NCI-H2029 (cell line): ENCODE measurements at places on chromosomes 3 and 15.
A peak's percentile ranks its signal among the peaks of the same experiment; 100 is the strongest.

GRCh38 chr3:130576375-130577266 is 59.6 kb downstream of the COL6A6 start:
- no peak for DNase-seq

DNA sequence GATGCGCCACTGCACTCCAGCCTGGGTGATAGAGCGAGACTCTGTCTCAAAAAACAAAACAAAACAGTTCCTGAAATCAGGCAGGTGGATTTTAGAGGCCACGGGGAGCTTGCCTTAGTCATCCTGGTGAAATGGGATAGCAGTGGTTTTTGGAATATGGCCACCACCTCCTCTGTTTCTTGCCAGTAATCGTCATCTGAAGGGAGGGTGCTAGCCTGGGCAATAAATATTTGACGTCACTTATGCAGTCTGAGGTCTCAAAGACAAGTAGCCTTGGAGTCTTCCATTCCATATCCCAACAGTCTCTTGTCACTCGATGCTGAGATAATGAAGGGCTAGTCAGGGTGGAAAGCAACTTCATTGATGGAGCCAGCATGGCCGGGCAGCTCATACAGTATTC is 55.2 kb downstream of the KCNAB1 start:
- peak; percentile 66 for DNase-seq

DNA sequence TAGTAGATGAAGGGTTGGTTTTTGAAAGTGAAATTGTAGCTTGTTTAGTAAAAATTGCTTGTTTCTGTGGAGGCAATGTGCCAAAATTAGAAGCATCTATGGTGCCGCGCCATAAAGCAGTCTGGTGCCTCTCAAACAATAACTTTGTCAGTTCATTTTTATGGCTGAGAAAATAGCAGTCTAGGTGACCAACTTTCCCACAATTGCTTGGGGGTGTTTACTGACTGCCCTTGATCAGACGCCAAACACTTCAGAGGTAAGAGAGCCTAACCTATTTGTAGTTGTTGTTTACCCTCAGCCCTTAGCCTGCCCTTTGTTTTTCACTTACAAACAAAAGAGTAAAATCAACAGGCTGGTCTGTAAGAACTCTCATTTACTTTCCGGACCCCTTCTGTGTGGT is 174.5 kb downstream of the FNDC3B start:
- peak; percentile 81 for DNase-seq

- DNase-seq, result no peak
These were observed 16.9 kb upstream of the FILIP1L start for GRCh38 chr3:100131241-100131640.

DNA sequence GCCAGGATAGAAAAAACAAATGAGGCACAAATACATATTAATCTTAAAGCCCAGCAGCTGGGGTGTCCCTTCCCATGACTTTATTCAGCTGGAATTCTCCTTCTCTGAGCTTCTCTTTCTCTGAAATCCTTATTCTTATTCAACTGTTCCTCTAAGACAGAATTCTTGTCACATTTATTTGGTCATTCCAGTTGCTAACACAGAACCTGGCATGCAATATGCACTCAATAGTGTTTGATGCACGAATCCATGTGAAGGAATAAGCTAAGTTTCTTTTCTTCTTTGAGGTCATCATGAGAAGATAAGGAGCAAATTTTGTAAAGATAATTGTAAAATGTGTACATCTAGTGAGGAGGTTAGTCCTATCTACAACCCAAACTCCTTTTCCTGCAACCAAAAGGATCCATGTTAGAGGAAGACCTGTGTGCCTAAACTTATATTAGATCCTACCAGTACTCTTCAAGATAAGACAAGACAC is 154.2 kb upstream of the KCNMB2 start:
- no peak for DNase-seq

DNA sequence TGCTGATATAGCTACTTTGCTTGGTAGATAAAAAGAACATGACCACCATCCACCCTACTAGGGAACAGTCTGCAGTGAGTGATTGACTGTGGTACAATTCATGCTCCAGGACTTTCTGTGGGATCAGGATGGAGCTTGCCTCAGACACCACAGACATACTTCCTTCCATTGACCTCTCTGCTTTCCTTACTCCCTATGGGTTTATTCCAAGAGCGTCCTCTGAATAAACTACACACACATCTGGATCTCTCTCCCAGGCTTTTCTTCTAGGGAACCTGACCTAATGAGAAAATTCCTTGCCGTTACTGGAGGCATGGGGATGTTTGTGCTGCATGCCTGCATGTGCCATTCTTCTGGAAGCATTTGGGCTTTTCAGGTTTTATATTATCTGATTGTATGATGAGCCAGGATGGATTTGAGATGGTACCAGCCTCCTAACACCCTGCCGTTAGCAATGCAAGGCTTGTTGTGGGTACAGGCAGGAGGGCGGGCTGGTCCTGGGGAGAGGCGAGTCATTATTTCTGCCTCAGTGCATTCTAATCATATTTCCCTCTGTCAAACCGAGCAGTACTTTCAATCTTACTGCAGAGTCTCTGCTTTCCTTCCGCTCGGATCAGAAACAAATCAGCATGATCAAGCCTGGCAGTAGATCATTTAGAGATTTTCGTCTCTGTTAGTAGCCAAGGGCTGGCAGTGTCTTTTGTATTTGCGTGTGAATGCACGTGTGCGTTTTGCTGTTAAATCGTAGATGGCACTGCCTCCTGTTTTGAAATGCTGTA is 279.2 kb downstream of the PDCD6IP start:
- DNase-seq, result no peak

GRCh38 chr3:186152889-186153292 is 44.0 kb upstream of the ETV5 start:
- DNase-seq, result no peak

GRCh38 chr3:150479370-150479769 is 66.9 kb downstream of the SERP1 start:
- no peak for DNase-seq

- no peak for DNase-seq
These were observed 550 bp downstream of the CCDC9B start for GRCh38 chr15:40340038-40340739.

GRCh38 chr15:70633103-70633831 is 130.1 kb downstream of the UACA start:
- DNase-seq, result no peak

DNA sequence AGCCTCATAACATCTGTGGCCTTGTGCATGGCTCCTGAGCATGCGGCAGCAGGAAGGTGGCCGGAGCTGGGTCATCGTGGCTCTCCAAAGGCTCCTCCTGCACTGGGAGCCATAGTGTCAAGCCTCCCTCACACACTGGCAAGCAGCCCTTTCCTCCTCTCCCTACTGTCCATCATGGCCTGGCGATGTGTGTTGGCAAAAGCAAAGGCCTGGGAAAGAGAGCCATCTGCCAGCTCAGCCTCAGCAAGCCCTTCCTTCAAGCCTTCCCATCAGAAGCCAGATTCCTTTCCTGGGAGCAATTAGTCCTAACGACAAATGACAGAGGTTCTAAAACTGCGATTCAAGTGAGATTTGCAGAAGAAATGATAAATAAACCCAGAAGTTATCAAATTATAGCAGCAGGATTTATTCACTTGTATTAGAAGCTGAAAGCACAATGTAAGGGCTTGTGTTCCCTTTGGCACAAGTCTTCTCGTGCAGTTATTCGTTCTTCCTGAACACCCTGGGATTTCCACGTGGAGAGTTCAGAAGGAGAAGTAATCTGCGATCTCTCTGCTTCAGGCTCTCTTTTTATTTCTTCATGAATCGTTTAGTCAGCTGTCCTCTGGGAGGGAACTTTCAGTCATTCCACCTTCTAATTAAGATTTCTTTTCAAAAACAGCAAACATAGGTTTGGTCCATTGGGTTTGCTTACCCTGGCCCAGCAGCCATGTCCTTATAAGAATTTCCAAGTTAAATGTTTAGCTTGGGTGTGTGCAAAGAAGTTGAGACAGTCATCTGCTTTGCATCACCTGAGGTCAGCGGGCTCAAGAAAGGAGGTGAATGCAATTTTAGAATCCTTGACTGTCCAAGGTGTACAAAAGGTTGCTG is 110.3 kb upstream of the TMC3 start:
- no peak for DNase-seq

GRCh38 chr3:73674280-73674679 is 49.5 kb upstream of the PDZRN3 start:
- DNase-seq, result no peak

DNA sequence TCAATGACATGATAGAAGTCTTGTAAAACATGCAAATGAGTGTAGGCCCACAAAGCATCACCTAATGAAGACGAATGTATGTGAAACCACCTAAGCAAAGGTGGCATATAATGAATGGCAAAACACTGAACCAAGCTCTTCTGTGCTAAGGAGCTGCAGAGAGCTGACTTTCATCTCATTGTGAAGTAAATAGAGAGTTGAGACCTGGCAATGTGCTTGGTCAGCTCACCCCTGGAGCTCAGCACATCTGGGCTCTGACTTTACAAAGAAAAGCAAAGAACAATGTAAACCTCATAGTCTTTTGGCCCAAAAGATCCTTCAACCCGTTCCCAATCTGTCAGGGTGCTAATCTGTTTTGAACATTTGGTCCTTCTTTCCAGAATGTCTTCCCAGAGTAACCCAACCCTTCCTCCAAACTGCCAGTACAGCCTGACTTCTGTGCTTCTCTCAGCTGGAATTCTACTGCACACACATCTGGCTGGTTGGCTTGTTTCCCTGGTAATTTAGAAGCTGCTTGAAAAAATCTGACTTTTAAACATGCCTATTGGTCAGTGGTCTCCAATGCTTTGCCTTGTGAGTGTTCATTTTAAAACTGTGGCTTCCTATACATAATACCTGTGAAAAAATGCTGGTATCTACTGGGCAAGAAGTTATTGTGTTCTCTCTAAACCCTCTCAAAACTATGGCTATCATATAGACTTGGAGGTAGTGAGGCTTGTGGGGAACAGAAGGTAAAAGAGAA is 101.7 kb downstream of the CD200R1L start:
- DNase-seq, result no peak

DNA sequence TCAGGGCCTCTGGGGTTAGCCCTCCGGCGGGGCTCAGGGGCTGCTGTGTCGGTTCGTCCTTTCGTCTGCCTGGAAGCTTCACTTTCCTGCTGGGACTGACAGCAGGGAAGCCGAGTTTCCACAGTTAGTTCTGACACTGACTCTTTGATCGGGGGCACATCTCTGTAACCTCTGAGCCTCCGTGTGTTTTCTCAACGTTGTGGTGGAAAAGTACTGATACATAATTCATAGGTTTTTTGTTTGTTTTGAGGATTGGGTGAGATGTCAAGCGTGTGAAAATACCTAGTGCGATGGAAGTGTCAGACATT is 481 bp downstream of the AP4E1 start:
- no peak for DNase-seq

DNA sequence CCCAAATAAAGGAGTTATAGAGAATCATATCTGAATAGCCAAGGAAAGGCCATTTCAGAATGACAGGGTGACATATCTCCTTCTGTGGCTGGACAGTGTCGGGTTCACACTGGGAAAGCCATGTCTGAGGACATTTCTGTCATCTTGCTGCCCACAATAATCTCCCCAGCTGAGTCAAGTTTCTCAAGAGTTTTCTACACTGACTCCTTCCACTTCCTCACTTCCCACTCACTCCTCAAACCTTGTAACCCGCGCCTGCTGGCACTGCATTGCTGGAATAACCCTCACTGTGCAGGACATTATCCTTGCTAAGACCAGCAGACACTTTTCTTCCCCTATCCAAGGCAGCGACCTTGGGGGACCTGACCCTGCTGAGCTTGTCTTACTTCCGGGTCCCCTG is 5.3 kb upstream of the INSYN1 start:
- no peak for DNase-seq

GRCh38 chr3:117893638-117894037 is 1141.0 kb downstream of the IGSF11 start:
- peak; percentile 57 for DNase-seq

DNA sequence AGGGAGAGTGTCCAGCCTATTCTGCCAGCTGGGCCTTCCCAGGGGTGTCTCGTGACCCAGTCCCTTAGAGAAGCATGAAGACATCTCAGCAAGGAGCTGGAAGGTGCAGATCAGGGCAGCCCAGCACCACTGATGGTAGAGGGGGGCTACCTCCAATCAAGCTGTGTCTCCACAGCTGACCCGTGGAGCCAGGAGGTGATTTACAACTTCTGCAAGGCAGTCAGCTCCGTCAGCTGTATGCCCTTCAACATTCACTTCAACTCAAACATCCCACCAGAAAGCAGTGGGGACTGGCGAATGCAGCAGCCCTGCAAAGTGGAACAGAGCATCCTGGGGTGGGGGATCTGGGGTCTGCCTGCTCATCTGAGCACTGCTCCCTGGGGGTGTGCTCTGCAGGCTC is 32.6 kb upstream of the FRG2C start:
- no peak for DNase-seq

DNA sequence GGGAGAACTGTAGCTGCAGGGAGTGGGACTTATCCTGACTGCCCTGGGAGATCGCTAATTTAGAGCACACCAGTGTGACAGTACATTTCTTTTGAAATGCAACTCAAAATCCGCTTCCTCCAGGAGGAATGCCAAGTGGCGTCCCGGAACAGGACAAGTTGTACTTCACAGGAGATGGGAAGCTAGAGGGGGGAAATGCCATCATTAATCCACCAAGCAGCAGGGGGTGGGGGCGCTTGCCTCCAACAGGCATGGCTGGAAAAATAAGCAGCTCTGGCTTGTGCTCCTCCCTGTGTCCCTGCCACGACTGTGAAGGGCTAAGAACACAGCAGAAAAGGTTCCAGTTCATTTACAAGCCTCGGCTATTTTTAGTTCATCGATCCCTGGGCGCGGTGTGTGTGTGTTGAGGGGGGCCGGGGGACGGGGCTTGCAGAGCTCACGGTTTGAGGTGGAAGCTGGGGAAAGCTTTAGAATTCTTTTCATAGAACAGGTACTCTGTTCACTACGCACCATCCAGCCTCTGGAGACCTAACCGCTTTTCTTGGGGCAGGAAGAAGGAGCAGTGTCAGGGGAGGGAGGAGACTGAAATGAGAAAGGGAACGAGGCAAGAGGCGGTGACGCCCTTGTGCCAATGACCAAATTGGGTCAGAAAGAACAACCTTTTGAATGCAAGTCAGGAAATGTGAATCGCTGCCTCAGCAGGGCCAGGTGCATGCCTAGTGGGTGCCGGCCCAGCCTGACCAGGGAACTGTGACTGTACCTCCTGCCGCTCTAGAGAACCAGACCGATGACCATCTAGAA is 51.8 kb upstream of the DGKG start:
- peak; percentile 53 for DNase-seq

DNA sequence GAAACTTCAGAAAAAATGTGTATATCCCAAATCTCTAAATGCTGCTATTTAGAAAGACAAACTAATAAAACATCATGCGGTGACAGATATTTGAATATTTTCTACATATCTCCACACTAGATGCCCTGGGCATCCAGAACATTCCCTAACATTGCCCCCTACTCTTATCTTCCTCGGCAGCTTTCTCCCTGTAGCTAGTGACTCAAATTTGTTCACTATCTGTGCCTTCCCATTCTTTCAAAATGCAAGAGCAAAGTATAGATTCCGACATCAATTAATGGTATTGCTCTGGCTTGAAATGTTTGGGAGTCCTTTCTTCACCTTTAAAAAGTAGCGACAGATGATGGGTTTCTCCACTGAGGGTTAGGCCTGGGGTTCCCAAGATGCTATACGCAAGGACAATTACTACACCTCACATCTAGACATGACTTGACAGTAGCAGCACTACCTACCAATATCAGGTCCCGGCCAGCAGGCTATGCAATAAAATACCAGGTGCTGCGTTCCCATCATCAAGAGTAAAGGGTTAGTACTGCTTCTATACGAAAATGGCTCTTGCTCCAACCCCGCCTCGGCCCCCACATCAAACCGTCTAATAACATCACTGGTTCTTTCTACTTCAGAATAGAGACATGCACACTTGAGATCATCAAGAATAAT is 631 bp downstream of the UBR1 start:
- DNase-seq, result no peak
